HFF-Myc (cell line): ENCODE measurements at places on chromosomes 1 and 21.

DNA sequence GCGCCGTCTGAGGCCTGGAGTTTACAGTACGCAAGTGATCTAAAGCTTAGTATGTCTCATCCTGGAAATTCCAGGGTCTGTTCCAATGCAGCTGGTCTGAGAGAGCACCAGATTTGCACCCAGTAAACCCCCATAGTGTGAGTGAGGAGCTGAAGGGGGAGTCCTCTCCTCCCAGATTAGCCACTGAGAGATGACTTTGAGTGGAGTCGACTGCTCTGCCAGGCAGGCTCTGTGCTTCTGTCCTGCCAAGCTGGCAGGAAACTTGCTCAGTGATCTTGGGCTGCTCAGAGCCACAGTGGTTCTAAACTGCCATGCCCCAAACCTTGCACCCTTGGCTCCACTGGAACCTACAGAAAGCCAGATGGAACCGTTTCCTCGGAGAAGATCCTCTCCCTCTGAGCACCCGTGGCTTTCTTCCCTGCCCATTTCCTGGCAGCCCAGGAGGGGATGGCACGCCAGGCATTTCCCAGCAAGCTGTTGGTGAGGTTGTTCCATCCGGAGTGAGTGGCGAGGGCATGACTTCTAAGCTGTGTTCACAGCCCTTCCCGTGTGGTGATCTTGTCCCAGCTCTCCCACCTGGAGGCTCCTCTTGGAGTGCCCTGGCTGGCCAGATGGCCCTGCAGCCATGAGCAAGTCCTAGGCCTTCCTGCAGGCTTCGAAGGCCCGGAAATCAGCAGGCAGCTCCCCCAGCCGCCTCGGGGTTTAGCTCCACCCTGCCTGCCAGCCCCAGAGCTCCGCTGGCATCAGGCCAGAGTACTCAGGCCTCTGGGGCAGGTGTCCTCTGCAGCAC lies 125.9 kb upstream of the VAMP3 start:
- no peak for DNase-seq

- DNase-seq = no peak
Observed at GRCh38 chr1:185488808-185489207, 171.8 kb upstream of the IVNS1ABP start.

DNA sequence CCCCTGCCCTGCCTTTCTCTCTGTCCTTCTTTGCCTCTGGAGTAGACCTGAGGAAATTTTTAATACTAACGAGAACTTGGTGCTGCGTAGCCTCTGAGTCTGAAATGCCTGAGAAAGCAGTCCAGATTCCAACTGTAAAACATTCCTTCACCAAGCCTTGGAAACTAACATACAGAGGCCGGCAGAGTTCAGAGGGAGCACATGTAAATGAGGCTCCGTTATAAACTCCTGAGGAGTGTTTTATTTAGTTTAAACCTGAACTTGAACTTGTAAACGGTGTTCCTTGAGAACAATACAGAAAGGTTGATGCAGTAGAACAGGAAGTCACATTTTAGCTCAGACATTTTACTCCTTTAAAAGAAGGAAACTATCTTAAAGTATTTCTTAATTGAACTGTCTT lies 280.7 kb downstream of the TM2D1 start:
- no peak for DNase-seq

- no peak for DNase-seq
Observed at GRCh38 chr1:36626435-36626834, 143.7 kb upstream of the CSF3R start.

DNA sequence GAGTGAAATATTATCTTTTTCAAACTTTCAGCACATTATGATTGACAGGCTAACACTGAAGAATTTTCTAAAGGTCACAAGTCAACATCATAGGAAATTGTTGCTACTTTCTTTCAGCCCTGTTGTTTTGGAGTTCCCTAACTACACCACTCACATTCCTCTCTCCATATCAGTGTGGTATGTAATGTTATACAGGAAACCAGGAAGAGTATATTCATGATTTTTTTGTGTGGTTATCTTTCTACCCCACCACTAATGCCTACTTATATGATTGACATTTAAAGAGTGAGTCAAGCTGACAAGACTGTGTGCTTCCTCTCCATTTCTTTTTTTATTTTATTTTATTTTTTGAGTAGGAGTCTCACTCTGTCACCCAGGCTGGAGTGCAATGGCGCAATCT lies 47.8 kb upstream of the PRDM2 start:
- no peak for DNase-seq
